Stomach (tissue), 19 donors: ENCODE measurements at places on chromosomes 2 and 18. TPM values are rescaled to one million over a fixed set of nuclear protein-coding genes. Genes with fewer than 3 reads are reported as not detected.

- H3K27me3 ChIP-seq: peaks cover 5% of the 10 kb centered on the region
- no peaks in the 10 kb centered on the region for H3K4me1 ChIP-seq
- no peak for DNase-seq
- H3K36me3 ChIP-seq: no peaks in the 10 kb centered on the region
- H3K4me3 ChIP-seq: no peak overlapping the region
Measured at GRCh38 chr2:3025984-3026383, 351.6 kb downstream of the EIPR1 start.

The SIX3 gene
- not detected for total RNA-seq

GRCh38 chr2:98460573-98461497, 16.2 kb downstream of the INPP4A start:
- H3K4me3 ChIP-seq: no peak overlapping the region
- peaks cover 22% of the 10 kb centered on the region for H3K4me1 ChIP-seq
- DNase-seq: no peak
- H3K36me3 ChIP-seq: no peaks in the 10 kb centered on the region

The ZNF521 gene
- 57.4 TPM for total RNA-seq

The PSD4 gene
- 73.5 TPM for total RNA-seq

DNA sequence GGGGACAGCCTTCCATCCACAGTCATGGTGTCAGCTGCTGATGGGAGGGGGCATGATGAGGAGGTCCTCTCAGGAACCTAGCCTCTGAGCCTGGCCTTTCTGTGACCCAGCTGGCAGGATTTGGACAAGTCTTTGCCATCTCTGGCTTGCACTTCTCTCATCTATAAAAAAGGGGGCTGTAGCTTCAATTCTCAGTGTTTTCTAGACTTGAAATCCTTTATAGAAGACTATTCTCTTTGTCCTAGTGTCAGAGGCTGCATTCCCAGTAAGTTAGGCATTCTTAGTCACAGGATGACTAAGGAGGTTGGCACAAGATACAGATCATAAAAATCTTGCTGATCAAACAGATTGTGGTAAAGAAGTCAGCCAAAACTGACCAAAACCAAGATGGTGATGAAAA, 958.5 kb downstream of the CNTNAP5 start:
- no peak overlapping the region for H3K4me3 ChIP-seq
- no peaks in the 10 kb centered on the region for H3K4me1 ChIP-seq
- no peak overlapping the region for H3K27ac ChIP-seq

The LBH gene
- 39.8 TPM for total RNA-seq

GRCh38 chr2:144738749-144739148, 218.8 kb upstream of the ZEB2 start:
- no peak for DNase-seq
- H3K4me1 ChIP-seq: no peaks in the 10 kb centered on the region
- no peak overlapping the region for H3K27ac ChIP-seq
- no peaks in the 10 kb centered on the region for H3K36me3 ChIP-seq
- no peaks in the 10 kb centered on the region for H3K27me3 ChIP-seq
- no peak overlapping the region for H3K4me3 ChIP-seq

DNA sequence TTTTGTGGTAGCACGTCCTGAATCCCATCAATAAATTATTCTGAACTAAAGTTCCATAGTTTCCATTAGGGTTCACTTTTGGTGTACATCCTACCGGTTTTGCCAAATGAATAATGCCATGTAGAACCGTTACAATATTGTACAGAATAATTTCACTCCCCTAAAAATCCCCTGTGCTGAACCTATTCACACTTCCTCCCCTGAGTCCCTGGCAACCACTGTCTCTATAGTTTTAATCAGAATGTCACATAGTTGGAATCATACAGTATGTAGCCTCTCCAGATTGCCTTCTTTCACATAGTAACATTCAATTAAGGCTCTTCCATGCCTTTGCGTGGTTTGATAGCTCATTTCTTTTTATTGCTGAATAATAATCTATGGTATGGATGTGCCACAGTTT, 9.6 kb upstream of the CASP8 start:
- no peak overlapping the region for H3K4me3 ChIP-seq
- no peak for DNase-seq
- no peaks in the 10 kb centered on the region for H3K36me3 ChIP-seq
- H3K27me3 ChIP-seq: no peaks in the 10 kb centered on the region

DNA sequence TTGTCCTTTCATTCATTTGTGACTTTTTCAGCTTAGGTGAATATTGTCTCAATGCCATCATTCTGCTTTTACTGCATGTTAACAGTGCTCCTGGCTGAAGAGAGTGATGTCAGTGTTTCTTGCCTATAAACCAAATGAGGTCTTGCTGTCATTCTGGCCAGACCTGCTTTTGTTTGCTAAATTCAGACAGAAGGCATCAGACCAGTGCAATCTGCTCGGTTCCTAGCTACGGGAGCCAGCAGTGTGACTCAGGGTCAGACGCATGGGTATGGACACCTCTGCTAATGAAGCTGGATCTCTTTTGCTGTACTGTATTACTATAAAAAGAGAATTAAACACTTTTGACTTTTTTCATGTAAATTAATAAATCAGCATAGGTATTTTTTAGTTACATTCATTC, 178.9 kb downstream of the TMEM182 start:
- no peak for DNase-seq
- no peak overlapping the region for H3K27ac ChIP-seq
- H3K36me3 ChIP-seq: no peaks in the 10 kb centered on the region
- H3K4me3 ChIP-seq: no peak overlapping the region

DNA sequence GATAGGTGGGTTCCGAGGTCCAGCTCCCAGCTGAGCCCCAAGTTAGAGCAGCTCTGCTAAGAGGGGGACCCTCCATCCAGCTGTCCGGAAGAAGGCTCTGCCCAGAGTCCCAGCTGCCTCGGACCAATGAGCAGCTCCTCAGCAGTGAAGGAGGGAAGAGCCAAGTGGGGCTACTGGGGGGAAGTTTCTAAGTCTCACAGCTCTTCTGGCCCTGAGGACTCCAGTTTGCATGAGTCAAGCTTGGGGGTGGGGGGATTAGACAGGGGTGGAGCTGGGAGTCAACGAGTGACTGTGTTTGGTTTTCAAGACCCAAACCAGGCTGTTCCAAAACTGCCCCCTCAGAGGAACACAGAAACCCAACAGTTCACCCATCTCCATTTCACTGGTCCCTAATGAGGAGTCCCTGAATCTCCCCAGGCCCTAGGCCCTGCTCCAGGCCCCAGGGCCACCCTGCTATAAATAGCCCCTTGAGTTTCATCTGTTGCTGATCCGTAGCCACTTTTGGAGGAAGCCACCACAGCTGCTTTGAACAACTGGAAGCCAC, 100.9 kb downstream of the TNS1 start:
- no peak for DNase-seq
- no peaks in the 10 kb centered on the region for H3K27me3 ChIP-seq
- H3K36me3 ChIP-seq: peaks cover 43% of the 10 kb centered on the region
- no peak overlapping the region for H3K4me3 ChIP-seq

DNA sequence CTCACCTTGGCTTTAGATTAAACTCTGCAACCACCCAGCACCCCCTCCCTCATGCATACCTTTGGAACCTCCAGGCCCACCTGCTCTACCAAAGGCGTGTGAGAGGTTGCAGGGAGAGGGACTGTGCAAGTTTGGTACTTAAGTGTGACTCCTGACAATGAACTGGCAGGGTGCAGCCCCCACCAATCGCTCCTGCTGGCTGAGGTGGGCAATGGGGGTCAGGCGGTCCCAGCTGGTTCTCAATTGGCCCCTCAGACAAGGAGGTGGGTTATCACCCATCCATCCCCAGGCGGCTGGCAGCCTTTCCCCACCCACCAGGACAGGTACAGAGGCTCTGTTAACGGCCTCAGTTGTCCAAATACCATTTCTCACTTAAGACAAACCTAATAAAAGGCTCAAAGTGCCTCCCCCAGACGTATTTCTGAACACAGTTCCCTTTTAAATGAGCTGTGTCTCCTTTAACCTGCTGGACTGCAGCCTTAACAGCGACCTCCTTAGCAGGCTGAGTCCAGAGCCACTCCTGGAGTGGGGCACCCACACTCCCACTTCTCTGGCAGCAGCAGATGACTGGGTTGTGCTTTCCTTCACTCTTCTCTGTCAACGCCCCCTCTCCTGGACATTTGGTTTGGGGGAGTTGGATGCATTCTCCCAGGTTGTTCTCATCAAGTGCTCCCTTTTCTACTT, 169.2 kb upstream of the SMAD2 start:
- no peaks in the 10 kb centered on the region for H3K27me3 ChIP-seq
- no peak for DNase-seq
- H3K4me3 ChIP-seq: no peak overlapping the region
- H3K4me1 ChIP-seq: peaks cover 7% of the 10 kb centered on the region
- H3K27ac ChIP-seq: no peak overlapping the region

GRCh38 chr2:208142240-208142924, 3.6 kb downstream of the CRYGB start:
- H3K4me3 ChIP-seq: no peak overlapping the region
- H3K36me3 ChIP-seq: no peaks in the 10 kb centered on the region
- H3K27me3 ChIP-seq: no peaks in the 10 kb centered on the region

The TEKT4 gene
- total RNA-seq: not detected

The EGR4 gene
- total RNA-seq: not detected

DNA sequence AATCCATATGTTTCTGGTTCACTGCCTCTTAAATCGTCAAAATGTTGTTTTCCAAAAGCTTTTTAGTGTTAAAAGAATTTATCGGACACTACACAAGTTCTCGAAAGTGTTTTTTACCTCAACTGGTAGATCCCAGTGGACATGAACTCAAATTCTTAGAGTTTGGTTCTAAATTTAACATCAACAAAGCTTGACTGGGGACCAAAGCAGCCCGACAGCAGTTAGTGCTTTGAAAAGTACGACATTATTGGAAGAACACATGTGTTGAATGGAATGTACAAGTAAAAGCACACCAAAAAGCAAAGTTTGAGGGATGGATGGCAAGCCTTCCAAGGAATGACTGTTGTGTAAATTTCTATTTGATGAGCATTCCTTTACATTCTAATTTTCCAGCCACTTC, 803.9 kb upstream of the POU3F3 start:
- H3K27ac ChIP-seq: no peak overlapping the region
- no peak for DNase-seq
- no peaks in the 10 kb centered on the region for H3K36me3 ChIP-seq
- H3K4me1 ChIP-seq: no peaks in the 10 kb centered on the region
- H3K4me3 ChIP-seq: no peak overlapping the region

The TMSB10 gene
- total RNA-seq: 637 TPM

DNA sequence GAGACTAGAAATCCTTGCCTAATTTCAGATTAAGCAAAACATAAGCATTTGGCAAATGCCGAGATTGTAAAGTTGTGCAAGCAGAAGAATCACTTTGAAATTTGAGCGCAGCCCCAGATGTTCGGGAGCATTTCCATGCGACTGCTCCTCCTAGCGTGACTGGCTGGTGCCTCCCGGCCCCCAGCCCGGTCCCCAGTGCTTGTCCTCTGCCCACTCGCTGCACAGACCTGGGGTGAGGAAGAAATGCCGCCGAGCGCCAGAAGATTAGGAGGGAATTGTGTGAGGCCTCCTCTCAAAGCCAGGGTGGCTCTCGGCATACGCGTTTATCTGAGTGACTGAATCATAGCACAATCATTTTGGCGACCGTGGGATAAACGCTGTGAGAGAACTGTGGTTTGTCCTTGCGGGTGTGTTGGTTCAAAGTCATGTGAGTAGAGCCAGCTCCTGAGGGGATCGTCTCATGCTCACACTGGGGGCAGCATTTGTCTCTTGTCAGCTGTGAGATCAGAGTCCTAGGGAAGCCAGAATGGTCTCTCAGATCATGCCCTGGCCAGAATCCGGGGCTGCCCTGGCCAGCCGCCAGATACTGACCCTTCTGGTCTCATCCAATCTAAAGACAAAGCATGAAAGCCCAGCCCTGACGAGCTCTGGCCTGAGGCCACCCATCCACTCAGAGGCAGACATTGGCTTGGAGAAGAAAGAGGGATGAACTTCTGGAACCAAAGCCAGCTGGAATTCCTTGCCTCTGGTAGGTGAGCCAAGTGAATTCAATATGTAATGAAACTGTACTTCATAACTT, 189.3 kb downstream of the SH3RF3 start:
- no peaks in the 10 kb centered on the region for H3K36me3 ChIP-seq
- peaks cover 12% of the 10 kb centered on the region for H3K4me1 ChIP-seq
- peak; percentile 50 for DNase-seq

The ZEB2 gene
- 53.6 TPM for total RNA-seq

GRCh38 chr2:200013906-200014305, 58.5 kb downstream of the MAIP1 start:
- H3K36me3 ChIP-seq: no peaks in the 10 kb centered on the region
- H3K27ac ChIP-seq: no peak overlapping the region
- no peaks in the 10 kb centered on the region for H3K27me3 ChIP-seq
- no peak overlapping the region for H3K4me3 ChIP-seq

- no peaks in the 10 kb centered on the region for H3K36me3 ChIP-seq
- H3K27ac ChIP-seq: peak overlapping the region; percentile 61
- no peak overlapping the region for H3K4me3 ChIP-seq
- H3K27me3 ChIP-seq: no peaks in the 10 kb centered on the region
- DNase-seq: peak; percentile 50
Measured at GRCh38 chr2:54470266-54470938, 14.3 kb downstream of the SPTBN1 start.

The TIGD1 gene
- total RNA-seq: 7.0 TPM

The NPHP1 gene
- total RNA-seq: 5.5 TPM

The GKN1 gene
- total RNA-seq: 1.7 TPM

DNA sequence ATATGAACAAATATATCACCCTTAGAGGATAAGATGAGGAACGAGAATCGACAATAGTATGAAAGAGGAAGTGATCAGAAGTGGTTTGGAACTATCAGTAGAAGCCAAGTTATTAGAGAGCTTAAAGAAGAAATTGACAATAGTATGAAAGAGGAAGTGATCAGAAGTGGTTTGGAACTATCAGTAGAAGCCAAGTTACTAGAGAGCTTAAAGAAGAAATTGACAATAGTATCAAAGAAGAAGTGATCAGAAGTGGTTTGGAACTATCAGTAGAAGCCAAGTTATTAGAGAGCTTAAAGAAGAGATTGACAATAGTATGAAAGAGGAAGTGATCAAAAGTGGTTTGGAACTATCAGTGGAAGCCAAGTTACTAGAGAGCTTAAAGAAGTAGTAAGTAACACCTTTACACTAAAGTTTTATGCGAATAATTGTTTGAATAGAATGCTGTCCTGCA, 175.5 kb downstream of the ZNF407 start:
- no peaks in the 10 kb centered on the region for H3K36me3 ChIP-seq
- no peak overlapping the region for H3K27ac ChIP-seq
- DNase-seq: no peak
- H3K4me3 ChIP-seq: no peak overlapping the region

DNA sequence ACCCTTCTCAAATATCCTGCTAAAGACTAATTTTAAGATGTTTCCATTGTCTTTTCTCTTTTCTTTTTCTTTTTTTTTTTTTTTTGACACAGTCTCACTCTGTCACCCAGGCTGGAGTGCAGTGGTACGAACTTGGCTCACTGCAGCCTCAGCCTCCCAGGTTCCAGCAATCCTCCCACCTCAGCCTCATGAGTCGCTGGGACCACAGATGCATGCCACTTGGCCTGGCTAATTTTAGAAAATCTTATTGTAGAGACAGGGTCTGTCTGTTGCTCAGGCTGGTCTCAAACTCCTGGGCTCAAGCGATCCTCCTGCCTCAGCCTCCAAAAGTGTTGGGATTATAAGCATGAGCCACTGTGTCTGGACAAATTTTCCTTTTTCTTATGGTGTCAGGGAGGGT, 167.5 kb downstream of the MCFD2 start:
- no peak for DNase-seq
- no peaks in the 10 kb centered on the region for H3K27me3 ChIP-seq
- peaks cover 53% of the 10 kb centered on the region for H3K4me1 ChIP-seq
- H3K36me3 ChIP-seq: no peaks in the 10 kb centered on the region
- no peak overlapping the region for H3K27ac ChIP-seq
- H3K4me3 ChIP-seq: no peak overlapping the region

- DNase-seq: no peak
- H3K4me1 ChIP-seq: no peaks in the 10 kb centered on the region
- H3K4me3 ChIP-seq: no peak overlapping the region
- no peak overlapping the region for H3K27ac ChIP-seq
- H3K27me3 ChIP-seq: no peaks in the 10 kb centered on the region
Measured at GRCh38 chr18:54787616-54788015, 40.7 kb upstream of the RAB27B start.
